ENCODE measurements at places on chromosomes 5 and 9. TPM values are rescaled to one million over a fixed set of nuclear protein-coding genes. Genes with fewer than 3 reads are reported as not detected.

DNA sequence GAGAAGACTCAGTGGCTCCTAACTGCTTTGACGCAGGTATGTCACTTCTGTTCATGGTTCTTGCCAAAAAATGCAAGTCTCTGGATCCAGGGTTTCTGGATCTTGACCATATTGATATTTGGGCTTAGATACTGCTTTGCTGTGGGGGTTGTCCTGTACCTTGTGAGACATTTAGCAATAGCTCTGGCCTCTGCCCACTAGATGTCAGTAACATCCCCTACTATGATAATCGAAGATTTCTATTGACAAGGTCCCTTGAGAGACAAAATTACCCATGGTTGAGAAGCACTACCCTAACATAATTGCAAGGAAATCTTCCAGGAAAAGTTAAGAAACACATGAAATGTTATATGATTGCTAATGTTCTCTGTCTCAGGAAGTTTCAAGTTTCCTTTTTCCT is 285.4 kb downstream of the TMEM232 start:
- H3K27me3 ChIP-seq, result no peaks in the 10 kb centered on the region
- H3K36me3 ChIP-seq, result no peaks in the 10 kb centered on the region

Gene PRRC2B
- 198 TPM for total RNA-seq

DNA sequence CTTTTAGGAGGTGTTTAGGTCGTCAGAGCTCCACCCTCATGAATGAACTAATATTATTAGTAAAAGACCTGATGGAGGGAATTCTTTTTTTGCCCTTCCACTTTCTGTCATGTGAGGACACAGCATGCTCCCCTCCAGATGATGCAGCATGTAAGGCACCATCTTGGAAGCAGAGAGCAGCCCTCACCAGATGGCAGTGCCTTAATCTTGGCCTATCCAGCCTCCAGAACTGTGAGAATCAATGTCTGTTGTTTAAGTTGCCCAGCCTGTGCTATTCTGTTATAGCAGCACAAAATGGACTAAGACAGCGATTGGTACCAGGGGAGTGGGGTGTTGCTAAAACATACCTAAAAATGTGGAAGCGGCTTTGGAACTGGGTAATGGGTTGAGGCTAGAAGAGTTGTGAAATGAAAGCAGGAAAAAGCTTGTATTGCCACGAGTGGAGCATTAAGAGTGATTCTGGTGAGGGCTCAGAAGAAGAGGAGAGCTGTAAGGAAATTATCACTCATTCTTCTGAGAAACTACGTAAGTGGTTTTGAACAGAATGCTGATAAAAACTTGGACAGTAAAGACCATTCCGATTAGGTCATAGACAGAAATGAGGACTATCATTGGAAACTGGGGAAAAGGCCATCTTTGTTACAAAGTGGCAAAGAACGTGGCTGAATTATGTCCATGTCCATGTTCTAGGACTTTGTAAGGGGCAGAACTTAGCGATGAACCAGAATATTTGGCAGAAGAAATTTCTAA is 28.6 kb downstream of the PTPDC1 start:
- no peak overlapping the region for H3K27ac ChIP-seq
- H3K4me3 ChIP-seq, result no peak overlapping the region
- H3K4me1 ChIP-seq, result peaks cover 29% of the 10 kb centered on the region
- no peaks in the 10 kb centered on the region for H3K36me3 ChIP-seq
- H3K27me3 ChIP-seq, result no peaks in the 10 kb centered on the region

- no peaks in the 10 kb centered on the region for H3K27me3 ChIP-seq
- H3K4me3 ChIP-seq, result no peak overlapping the region
- no peaks in the 10 kb centered on the region for H3K4me1 ChIP-seq
- no peak for DNase-seq
- no peaks in the 10 kb centered on the region for H3K36me3 ChIP-seq
These were observed 689.4 kb upstream of the WWC1 start for GRCh38 chr5:167602067-167602466.

DNA sequence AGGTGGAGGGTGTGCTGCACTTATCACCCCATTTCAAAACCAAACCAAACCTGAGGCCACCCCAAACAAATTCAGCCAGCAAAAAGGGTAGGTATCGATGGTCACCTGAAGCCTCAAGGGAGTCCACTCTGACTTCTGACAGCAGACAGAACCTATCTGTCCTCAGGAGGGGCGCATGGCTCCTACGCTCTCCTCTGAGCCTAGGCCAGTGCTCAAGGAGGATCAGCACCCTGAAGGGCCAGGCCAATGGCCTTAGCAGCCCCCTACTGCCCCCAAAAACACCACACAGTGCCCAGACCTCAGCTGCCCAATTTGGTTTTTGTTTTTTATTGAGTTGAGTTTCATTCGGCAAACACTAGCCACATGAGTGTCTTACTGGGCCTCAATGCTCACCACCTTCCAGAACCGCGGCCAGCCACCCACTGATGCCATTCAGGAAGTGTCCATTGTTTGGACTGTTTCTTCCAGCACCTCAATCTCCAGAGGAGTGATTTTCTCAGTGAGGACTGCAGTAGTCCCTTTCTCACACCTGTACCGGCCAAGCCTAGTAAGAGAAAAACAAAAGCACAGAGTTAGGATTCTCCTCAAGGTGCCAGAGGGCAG is 62.0 kb downstream of the PSMB7 start:
- no peak overlapping the region for H3K4me3 ChIP-seq
- H3K27me3 ChIP-seq, result no peaks in the 10 kb centered on the region
- H3K36me3 ChIP-seq, result peaks cover 31% of the 10 kb centered on the region
- no peak overlapping the region for H3K27ac ChIP-seq

DNA sequence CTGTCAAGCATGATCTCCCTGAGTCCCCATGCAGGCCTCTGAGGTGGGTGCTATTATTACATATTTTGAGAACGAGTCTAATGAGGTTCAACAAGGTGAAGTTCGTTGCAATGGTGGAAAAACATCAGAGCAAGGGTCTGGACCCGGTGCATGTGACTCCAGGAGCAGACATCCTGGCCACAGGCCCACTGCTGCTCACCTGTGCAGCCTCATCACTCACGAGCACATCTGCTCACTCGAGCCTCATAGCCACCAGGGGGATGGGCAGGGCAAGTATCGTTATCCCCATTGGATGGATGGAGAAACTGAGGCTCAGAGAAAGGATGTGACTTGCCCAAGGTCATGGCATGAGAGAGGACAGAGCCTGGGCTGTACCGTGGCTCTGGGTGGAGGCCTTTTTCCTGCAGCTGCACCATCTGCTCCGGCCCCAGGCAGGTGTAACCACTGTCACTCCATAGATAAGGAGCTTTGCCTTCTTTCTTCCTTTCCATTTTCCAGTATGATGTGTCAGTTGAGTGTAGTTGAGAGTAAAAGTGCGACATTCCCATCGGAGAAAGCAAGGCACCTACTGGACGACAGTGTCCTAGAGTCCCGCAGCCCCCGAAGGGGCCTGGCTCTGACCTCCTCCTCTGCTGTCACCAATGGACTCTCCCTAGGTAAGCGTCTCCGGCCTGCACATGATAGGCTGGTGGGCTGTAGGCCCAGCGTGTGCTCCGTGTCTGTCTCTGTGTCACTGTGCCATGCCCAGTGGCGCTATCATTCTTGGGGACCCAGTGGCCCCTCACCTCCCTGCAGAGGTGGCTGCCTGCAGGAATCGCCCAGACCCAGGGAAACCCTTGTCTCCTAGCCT is 68.4 kb upstream of the GARNL3 start:
- no peak for DNase-seq
- no peaks in the 10 kb centered on the region for H3K27me3 ChIP-seq

- no peak overlapping the region for H3K27ac ChIP-seq
- no peaks in the 10 kb centered on the region for H3K36me3 ChIP-seq
- H3K27me3 ChIP-seq, result no peaks in the 10 kb centered on the region
- no peak for DNase-seq
- peaks cover 56% of the 10 kb centered on the region for H3K4me1 ChIP-seq
These were observed 146.1 kb upstream of the RPS23 start for GRCh38 chr5:82424211-82424610.

- H3K4me1 ChIP-seq, result no peaks in the 10 kb centered on the region
- H3K4me3 ChIP-seq, result no peak overlapping the region
- H3K27me3 ChIP-seq, result no peaks in the 10 kb centered on the region
- DNase-seq, result no peak
- no peak overlapping the region for H3K27ac ChIP-seq
These were observed 34.4 kb upstream of the SLC6A3 start for GRCh38 chr5:1479581-1480188.

DNA sequence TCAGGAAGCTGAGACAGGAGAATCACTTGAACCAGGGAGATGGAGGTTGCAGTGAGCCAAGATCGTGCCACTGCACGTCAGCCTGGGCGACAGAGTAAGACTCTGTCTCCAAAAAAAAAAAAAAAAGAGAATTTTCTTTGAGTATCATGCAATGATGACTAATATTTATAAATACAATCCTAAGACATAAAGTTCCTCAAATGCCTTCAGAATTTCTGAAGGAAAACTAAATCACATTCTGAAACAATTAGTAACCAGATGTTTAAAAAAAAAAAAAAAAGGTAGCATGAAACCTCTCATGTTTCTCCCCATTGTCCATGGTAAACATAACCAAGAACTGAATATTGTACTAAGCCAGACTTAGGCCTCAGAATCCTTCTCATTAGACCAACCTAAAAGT is 23.1 kb downstream of the MLLT3 start:
- H3K4me3 ChIP-seq, result no peak overlapping the region
- H3K27ac ChIP-seq, result no peak overlapping the region
- peaks cover 6% of the 10 kb centered on the region for H3K4me1 ChIP-seq

DNA sequence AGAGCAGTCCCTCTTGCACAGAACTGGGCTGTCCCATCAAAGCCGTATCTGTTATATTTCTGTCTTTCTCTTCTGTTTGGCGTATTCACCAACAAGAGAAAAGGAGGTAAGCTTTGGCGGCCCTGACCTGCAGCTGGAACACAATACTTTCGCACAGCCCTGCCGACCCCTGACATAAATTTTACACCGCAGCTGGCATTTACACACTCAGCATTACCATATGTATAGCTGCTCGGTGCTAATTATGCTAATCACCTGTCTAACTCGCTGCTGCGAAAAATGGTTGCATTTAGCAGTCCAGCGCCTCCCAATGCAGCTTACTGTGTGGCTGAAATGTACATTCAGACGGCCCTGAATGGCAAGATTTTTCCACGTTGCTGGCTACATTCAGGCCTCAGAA is 20.8 kb downstream of the PTCH1 start:
- H3K36me3 ChIP-seq, result no peaks in the 10 kb centered on the region
- H3K27ac ChIP-seq, result no peak overlapping the region
- no peak overlapping the region for H3K4me3 ChIP-seq
- peaks cover 27% of the 10 kb centered on the region for H3K4me1 ChIP-seq
- no peaks in the 10 kb centered on the region for H3K27me3 ChIP-seq

Gene PRELID2
- total RNA-seq, result 10.7 TPM

Gene FCN1
- total RNA-seq, result 2.2 TPM

DNA sequence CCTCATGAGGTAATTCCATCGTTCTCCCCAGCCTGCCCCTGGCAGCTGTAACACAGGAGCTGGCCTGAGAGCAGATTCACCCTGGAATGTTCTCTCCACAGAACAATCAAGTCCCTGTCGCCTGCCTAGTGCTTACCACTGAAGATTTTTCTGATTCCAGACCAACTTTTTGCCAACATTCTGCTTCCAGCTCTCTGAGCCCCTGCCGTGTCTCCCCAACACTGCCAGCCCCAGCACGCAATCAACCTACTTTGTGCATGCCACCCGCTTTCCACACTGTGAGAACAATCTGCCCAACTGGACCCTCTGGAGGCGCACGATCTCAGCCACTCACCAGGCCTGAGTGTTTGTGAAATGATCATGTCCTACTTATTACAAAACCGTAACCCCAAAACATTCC is 62.6 kb downstream of the PSMB7 start:
- no peak overlapping the region for H3K4me3 ChIP-seq
- no peak overlapping the region for H3K27ac ChIP-seq
- H3K4me1 ChIP-seq, result no peaks in the 10 kb centered on the region
- H3K36me3 ChIP-seq, result peaks cover 37% of the 10 kb centered on the region

Gene ANKRD55
- total RNA-seq, result not detected

DNA sequence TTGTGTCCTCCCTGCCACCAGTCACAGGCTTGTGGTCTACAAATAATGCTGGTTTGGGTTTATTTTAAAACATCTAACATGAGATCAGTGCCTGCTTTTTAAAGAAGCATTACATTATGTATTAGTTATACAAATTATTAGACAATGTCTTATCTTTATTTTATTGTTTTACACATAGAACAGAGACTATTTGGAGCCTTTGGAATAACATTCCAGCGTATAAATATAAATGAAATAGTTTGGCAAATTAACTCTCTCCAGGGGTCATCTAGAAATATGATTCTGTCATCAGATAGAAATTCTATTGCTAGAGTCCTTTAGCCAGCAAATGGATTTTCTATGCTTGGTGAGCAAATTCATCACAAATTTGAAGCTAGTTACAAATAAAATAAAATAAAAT is 22.4 kb downstream of the MAP1B start:
- H3K27me3 ChIP-seq, result no peaks in the 10 kb centered on the region
- peak overlapping the region; percentile 36 for H3K4me3 ChIP-seq
- H3K36me3 ChIP-seq, result no peaks in the 10 kb centered on the region

GRCh38 chr5:167261309-167262100 is 1029.9 kb upstream of the WWC1 start:
- H3K36me3 ChIP-seq, result no peaks in the 10 kb centered on the region
- no peaks in the 10 kb centered on the region for H3K4me1 ChIP-seq
- H3K4me3 ChIP-seq, result no peak overlapping the region
- no peak for DNase-seq
- H3K27me3 ChIP-seq, result no peaks in the 10 kb centered on the region

DNA sequence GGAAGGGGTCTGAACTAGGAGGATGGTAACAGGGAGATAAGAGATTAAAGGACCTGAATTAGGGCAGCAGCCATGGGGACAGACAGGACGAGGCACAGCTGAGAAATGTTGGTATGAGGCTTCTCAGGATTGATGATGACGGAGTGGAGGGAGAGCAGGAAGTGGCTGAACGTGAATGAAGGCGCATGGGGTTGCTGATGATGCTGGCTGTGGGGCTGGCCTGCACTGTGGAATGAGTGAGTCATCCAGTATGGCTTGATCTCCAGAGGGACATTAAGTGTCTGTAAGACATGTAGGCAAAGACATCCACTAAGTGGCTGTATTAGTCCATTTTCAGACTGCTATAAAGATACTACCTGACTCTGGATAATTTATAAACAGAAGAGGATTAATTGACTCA is 256.4 kb downstream of the ICE1 start:
- H3K27ac ChIP-seq, result no peak overlapping the region
- H3K27me3 ChIP-seq, result no peaks in the 10 kb centered on the region
- no peaks in the 10 kb centered on the region for H3K4me1 ChIP-seq
- no peak for DNase-seq

- no peaks in the 10 kb centered on the region for H3K4me1 ChIP-seq
- DNase-seq, result no peak
- no peaks in the 10 kb centered on the region for H3K27me3 ChIP-seq
- H3K36me3 ChIP-seq, result no peaks in the 10 kb centered on the region
- H3K27ac ChIP-seq, result no peak overlapping the region
These were observed 135.2 kb upstream of the NFIL3 start for GRCh38 chr9:91558879-91559278.
